Kidney glomerular epithelial cell (primary cell): ENCODE measurements at places on chromosomes 5 and 9.

- no peak for DNase-seq
Measured at GRCh38 chr9:77910194-77910621, 121.4 kb downstream of the GNAQ start.

- DNase-seq: peak; percentile 52
Measured at GRCh38 chr9:4077499-4078102, 222.3 kb downstream of the GLIS3 start.

GRCh38 chr9:86795823-86796553, 151.3 kb downstream of the GAS1 start:
- DNase-seq: no peak

GRCh38 chr9:80285326-80285725, 713.6 kb downstream of the TLE4 start:
- DNase-seq: peak; percentile 24

DNA sequence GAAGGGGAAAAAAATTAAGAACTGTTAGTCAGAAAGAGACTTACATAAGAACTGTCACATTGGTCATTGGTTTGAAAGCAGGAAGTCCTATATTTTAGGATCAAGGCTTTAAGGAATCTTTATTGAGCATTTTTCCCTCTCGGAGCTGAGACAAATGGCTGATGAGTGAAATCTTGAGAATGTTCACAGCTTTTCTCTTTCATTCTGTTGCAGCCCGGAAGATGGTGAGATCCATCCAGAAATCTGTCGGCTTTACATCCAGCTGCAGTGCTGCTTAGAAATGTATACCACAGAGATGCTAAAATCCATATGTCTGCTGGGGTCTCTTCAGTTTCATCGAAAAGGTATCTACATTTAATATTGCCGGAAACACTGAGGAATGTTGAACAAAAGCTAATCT, 69.7 kb downstream of the RGS7BP start:
- DNase-seq: no peak

DNA sequence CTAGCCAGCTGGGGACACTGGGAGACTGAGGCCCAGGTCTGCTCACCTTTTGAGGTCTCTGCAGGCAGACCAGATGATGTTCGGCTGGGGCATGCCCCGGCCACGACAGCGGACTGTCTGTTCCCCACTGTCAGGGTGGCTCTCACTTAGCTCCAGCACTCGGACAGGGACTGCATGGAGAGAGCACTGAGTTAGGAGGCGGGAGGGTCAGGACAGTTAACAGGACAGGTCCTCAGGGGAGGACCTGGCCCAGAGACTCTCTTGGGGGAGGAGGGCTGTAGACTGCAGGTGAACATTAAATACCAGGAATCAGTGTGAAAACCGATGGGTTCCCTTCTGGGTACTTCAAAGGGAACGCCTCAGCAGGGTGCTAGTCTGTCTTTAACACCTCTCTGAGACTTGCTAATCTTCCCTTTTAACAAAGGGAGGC, 25.1 kb downstream of the PDGFRB start:
- DNase-seq: no peak

DNA sequence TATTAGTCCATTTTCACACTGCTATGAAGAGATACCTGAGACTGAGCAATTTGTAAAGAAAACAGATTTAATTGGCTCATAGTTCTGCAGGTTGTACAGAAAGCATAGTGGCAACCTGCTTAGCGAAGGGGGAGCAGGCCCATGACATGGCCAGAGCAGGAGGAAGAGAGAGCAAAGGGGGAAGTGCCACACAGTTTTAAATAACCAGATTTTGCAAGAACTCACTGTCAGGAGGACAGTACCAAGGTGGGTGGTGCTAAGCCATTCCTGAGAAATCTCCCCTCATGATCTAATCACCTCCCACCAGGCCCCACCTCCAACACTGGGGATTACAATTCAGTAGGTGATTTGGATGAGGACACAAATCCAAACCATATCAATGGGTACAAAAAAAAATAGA, 16.8 kb upstream of the PCSK5 start:
- DNase-seq: no peak

DNA sequence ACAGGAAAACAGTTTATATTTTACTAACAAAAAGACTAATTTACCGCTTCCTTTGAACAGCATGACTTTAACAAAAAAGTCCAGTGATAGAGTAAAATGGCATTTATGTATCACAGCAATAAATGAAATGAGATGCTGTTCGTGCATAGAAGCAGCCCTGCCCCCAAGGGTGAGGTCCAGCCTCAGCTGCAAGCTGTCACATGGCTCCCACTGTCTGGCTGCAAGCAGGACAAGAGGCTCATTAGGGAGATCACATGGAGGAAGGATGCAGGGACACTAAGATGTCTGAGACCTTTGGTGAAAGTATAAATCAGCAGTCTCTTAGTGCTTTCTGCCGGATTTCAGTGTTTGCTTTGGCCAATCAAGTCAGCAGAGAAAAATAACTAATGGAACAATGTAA, 23.0 kb downstream of the GDNF start:
- no peak for DNase-seq

DNA sequence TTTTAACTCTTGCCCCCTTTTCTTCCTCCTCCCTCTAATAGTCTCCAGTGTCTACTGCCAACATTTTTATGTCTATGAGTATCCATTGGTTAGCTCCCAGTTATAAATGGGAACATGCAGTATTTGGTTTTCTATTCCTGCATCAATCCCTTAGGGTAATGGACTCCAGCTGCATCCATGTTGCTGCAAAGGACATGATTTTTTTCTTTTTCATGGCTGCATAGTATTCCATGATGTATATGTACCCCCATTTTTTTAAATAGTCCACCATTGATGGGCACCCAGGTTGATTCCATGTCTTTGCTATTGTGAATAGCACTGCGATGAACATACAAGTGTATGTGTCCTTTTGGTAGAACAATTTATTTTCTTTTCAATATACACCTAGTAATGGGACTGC, 993.7 kb downstream of the EFNA5 start:
- DNase-seq: no peak
